ENCODE measurements at places on chromosomes 4 and X.

DNA sequence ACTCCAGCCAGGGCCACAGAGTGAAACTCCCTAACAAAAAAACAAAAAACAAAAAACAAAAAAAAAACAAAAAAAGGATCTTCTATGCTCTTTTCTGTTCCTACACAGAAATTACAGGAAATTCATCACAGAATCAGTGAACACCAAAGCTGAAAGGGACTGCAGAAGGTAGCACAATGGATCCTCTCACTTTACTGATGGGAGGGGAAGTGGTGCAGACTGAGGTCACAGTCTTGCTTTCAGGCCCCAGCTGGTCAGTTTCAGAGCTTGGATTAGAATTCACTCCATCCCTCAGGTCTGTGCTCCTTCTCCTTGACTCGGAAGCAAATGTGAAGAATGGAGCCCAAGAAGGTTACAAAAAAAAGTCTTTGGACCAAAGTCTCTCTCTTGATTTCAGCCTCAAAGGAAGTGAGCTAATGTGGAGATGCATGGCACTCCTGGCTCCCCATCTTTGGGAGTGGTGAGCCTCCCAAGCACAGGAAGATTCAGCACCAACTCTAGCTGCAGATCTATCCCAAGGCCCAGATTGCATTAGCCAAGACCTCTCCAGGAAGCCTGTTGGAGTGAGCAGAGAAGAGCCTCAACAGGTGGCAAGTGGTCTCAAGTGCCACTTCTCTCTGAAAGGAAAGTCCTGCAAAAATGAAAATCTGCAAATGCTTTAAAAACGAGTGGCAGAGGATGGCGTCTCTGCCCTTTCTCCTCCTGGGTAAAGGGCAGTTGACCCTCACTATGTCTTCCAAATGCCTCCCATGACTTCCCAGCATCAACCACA is 176.0 kb downstream of the MAML3 start:
- no peak for DNase-seq

DNA sequence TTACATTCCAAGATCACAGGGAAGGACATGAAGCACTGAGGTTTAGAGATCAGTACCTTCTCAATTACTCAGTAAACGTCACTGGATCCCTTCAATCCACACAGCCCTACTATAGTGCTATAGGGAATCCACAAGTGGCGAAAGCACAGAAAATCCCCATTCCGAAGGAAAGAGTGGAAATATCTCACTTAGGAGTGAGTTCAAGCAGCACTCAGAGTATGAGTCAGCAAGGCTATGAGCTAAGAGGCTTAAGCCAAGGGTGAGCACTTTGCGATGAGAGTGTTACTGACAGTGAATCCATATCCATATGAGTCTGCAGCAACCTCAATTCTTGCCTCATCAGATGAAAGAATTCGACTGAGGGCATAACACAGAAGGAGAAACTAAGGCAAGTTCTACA is 165.1 kb downstream of the VSIG4 start:
- DNase-seq: no peak

- no peak for DNase-seq
These were observed 105.1 kb downstream of the SPOCK3 start for GRCh38 chr4:167129146-167129545.

DNA sequence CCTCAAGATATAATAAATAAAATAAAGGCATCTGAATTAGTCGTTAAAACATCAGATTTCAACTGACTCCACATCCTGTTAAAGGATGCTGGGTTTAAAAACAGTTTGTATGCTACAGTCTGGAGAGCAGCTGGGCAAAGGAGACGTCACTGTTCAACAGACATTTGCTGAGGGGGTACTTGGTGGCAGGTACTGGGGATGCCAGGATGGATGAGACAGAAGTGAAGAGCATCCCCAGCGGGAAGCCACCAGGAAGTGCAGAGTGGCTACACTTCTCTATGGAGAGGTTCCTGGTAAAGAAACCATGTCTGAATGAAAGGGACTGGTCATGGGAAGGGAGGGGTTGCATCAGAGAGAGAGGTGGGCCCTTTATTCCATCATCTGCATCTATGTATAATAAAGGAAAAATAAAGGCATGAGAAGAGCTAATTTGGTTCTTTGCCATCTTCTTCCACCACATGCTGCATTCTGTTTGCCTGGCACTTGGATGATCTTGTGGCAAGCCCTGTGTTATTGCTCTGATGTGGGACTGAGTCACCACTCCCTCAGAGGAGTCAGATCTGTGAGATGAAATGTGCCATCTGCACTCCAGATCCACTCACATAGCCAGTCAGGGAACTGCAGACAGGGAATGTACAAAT is 145.0 kb downstream of the SOWAHB start:
- DNase-seq: no peak

- no peak for DNase-seq
These were observed 1.0 kb downstream of the SOX3 start for GRCh38 chrX:140503714-140504351.

GRCh38 chr4:23956601-23957364 is 66.9 kb upstream of the PPARGC1A start:
- DNase-seq: no peak

DNA sequence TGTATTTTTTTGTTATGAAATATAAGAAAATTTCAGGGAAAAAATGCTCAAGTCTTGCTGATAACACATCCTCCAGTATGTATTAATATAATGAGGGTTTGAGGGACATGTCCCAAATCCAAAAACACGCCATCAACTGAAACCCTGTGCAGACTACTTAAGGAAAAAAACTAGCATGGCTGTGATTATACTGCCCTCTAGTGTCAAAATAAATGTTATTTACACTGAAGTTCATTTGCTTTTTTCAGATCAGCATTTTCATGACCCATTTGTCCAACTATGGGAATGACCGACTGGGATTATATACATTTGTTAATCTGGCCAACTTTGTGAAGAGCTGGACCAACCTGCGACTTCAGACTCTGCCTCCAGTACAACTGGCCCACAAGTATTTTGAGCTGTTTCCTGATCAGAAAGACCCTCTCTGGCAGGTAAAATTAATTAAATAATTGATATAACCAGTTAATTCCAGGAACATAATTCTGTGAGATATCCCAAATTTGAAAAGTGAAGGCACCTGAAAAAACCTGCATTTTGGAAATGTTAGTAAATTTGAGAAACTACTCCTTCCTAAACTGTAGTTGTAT is 128.5 kb downstream of the PRSS12 start:
- no peak for DNase-seq

GRCh38 chr4:114100288-114101031 is 121.0 kb upstream of the ARSJ start:
- DNase-seq: no peak

DNA sequence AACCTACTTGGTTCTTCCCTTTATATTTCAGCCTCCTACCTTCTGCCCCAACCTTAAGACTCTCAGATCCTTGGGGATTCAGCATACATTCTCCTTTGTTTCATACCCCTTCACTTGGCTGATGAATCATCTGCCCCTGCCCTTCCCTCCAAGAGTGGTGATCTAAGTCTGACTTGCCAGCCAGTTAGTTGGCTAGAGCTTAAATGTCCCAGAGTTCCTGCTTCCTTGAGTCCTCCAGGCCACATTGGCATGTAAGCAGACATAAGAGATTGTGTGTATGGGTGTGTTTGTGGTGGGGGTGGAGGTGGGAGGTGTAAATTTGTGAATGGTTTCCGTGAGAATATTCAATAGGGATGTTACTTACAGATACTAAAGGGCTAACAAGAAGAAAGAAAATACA is 3.7 kb upstream of the TEX13D start:
- DNase-seq: no peak

GRCh38 chrX:56789518-56790070 is 60.6 kb downstream of the NBDY start:
- no peak for DNase-seq

DNA sequence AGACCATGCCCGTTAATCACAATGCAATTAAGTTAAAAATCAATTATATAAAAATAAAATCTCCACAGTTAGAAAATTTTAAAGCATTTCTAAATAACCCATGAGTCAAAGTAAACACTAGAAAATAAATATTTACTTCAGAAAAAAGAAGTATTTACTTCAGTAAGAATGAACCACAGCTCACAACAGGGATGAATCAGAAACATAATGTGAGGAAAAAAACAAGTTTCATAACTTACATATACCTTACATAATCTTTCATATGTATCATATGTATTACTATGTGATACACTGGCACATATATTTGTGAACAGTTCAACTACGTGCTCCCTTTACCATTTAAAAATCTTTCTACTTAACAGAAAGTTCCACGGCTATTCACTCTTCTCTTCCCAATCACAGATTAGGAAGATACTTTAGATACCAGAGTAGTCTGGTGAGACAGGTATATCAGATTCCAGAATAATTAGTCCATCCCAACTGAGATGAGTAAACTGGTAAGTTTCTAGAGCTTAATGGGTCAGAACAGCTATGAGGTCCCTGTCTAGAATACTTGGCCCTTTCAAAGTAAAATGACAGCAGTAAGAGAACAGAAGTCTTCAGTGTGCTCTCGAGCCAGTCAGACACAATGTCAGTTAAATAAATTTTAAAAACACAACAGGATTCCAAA is 70.3 kb downstream of the SH3RF1 start:
- no peak for DNase-seq

DNA sequence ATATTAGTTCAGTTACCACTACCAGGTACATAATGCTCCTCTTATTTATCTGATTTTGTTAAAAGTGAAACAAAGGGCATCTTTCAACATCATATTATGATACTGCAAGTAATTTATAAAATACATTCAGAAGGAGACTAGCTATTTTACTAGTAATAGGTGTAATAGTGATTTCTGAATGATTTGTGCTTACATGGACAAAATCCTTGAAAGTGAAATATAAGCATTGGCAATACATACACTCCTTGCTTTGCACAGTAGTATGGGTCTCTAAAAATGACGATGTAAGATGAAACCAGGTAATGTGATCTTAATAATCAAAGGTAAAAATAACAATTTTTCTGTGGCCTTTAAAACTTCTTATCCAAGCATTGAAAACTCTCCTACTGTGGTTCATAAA is 17.5 kb downstream of the MTHFD2L start:
- DNase-seq: no peak

- DNase-seq: no peak
These were observed 28.7 kb downstream of the FAM9C start for GRCh38 chrX:13015536-13016236.

GRCh38 chr4:100581337-100581736 is 63.5 kb upstream of the EMCN start:
- no peak for DNase-seq

DNA sequence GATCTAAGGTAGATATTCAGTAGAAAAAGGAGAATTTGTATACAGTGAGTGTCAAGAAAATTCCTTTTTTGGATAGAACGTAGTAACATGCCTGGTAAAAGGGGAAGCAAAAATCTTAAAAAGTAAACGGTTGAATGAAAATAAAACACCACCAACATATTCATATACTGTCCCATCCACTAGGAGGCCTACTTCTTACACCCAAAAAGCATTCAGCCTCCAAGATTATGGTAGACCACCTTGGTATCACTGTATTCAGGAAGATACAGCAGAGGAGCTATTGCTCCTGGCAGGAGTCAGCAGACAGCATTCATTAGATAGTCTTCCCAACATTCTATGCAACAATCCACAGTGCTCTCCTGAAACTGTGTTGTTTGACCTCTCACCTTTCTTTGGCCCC is 274.6 kb upstream of the MAGEB2 start:
- no peak for DNase-seq

DNA sequence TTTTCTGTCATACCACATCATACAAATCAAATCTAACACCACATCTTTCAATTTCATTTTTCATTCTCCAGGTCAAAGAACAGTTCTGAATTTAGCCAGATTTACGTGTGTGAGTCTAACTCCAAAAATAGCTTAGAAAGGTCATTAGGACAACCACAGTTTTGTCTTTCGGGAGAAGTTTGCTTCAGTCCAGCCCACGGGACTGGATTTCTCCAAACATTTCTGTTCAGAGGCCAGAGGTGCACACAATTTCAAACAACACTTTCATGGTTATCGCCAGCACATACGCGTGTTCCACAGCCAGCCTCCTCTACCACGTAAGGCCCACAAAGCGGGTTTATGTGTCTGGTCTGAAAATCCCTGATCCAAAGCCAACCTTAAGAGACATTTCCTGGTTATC is 65.9 kb downstream of the VEGFC start:
- no peak for DNase-seq

DNA sequence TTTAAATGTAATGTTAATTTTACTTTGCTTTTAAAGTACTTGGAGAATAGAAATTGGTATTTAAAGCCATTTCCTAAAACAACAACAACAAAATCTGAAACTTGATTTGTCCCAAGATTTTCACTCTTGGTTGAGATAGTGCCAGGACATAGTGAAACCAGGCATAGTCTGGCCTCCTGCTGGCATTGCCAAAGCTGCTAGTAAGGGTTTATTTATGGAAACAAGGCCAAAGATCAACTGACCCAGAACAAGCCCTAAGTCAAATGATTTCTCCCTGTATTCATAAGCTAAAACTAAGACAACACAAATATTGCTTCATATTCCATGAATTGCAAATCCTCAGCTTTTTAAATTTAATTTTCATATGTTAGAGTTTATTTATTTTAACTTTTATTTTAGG is 227.5 kb upstream of the FGF13 start:
- DNase-seq: no peak

DNA sequence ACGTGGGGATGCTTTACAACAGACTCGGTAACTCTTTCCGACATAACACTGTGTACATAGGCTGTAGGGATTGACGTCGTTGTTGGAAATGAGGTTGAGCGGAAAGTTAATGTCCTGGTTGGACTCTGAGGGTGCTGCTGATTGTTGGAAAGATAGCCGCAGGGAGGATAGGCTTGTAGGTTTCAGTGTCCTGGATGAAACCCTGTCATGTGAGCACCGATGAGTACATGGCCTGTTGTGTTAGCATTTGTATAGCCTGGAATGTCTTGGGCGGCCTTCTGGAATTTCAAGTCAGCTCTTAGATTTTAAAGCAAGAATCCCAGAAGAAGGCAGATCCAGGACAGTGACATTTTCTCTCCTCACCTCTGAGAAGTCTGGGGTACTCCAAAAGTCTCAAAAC is 63.3 kb downstream of the TBC1D14 start:
- no peak for DNase-seq
